ENCODE measurements at places on chromosomes 16 and 17. TPM values are rescaled to one million over a fixed set of nuclear protein-coding genes. Genes with fewer than 3 reads are reported as not detected.

The AGRP gene
- not detected for total RNA-seq

The TEKT1 gene
- total RNA-seq = not detected

The SIRT7 gene
- 63.2 TPM for total RNA-seq

The SRCIN1 gene
- total RNA-seq = 3.1 TPM

DNA sequence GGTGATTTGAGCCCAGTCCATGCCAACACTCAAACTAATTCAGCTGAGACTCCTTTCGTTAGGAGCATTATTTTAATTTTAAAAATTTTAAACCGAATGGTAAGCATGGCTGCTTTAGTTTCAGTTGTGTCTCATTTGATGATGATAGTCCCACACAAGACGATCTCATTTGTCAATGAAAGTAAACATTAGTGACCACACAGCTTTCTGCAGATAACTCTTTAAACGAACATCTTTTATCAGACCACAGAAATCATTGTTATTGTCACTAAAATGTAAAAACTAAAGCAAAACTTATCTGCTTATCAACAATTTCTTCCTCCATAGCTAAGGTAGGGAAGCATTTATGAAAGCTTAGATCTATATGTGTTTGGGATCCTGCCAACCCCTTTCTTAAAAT lies 382.2 kb downstream of the ZFHX3 start:
- no peak for DNase-seq

The RSKR gene
- total RNA-seq = 10.2 TPM

All from left colon (tissue), 2 donors.